Astrocyte of the hippocampus (primary cell): ENCODE measurements at places on chromosomes 11 and 22.

DNA sequence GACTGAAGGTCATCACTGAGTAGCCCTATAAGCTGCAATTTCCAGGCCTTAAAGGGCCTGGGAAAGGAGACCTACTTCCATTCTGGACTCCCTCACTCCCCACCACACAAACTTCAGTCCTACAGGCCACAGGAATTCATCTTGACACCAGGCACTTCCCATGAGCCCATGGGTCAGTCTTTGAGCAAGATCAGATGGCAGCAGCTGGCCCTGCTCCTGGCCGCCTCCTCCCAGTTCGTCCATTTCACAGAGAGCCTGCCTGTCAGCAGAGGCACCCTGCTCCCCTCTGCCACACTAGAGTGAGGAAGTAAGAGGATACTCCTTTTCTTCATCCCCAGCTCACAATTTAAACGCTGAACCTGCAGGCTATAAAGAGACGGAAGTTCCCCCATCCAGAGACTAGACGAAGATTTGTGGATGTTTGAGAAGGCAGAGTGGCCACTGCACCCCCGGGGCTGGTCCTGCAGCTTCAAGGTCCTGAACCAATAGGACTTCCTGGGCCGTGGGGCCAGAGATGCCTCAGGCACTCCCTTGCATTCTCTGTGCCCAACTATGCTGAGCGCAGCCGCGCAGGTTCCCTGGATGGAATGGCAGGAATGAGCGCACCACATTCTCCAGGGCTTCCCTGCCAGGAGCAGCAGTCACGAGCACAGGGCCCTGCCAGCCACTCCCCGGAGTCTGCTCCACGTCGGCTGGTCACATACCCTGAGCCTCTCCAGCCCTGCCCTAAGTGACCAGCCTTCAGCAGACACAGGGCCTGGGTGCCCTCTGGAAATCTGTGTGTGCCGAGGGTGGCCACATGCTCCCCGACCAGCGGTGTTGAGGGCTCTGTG lies 33.5 kb upstream of the BID start:
- DNase-seq, result peak; percentile 58

DNA sequence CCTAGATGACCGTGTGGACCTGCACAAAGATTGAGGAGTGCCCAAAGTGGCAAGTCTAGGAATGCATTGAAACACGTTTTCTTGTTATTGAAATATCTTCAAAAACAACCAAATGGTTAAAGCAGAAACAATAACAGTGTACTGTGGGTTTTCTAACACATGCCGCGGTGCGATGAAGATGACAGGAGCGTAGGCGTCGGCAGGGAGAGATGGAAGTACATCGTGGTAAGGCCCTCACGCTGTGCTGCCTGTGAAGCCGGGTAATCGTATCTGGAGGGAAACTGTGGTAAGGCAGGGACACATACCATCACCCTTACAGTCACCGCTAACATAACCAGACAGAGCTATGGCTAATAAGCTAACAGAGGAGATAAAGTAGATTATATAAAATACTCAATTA lies 261.4 kb downstream of the TBC1D22A start:
- no peak for DNase-seq

DNA sequence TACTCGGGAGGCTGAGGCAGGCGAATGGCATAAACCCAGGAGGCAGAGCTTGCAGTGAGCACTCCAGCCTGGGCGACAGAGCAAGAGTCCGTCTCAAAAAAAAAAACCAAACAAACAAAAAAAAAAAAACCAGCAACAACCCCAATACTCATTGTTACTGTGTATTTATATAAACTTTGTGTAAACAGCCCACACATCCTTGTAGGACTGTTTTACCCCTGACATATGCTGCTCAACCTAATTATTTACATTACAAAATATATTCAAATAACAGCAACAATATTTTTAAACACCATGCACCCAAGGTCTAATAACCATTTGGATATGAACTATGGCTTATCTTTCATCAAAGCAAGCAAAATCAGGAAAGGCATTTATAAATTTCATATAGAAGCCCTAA lies 284.1 kb downstream of the TTC28 start:
- DNase-seq, result no peak

GRCh38 chr22:42891008-42891407 lies 33.9 kb upstream of the ARFGAP3 start:
- DNase-seq, result no peak

GRCh38 chr11:96744697-96745096 lies 354.9 kb downstream of the JRKL start:
- no peak for DNase-seq

GRCh38 chr11:31818425-31818755 lies 7.3 kb upstream of the PAX6 start:
- DNase-seq, result no peak

DNA sequence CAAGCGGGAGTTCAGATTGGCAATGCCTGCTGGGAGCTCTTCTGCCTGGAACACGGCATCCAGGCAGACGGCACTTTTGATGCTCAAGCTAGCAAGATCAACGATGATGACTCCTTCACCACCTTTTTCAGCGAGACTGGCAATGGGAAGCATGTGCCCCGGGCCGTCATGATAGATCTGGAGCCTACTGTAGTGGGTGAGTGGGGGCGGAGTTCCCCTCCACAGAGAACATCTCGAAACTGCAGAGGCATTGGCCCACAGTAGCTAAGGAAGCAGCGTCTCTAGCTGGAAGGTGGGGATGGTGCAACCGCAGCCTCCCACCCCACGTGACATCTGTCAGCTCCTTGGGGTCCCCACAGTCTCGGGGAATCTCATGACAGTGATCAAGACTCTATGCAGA lies 10.9 kb downstream of the TUBA8 start:
- DNase-seq, result no peak

GRCh38 chr11:59560290-59560701 lies 49.0 kb downstream of the OR4D9 start:
- peak; percentile 86 for DNase-seq

- no peak for DNase-seq
These were observed 379.4 kb downstream of the DYNC2H1 start for GRCh38 chr11:103488579-103488978.

- DNase-seq, result no peak
These were observed 20.5 kb upstream of the RAG2 start for GRCh38 chr11:36618363-36619047.

DNA sequence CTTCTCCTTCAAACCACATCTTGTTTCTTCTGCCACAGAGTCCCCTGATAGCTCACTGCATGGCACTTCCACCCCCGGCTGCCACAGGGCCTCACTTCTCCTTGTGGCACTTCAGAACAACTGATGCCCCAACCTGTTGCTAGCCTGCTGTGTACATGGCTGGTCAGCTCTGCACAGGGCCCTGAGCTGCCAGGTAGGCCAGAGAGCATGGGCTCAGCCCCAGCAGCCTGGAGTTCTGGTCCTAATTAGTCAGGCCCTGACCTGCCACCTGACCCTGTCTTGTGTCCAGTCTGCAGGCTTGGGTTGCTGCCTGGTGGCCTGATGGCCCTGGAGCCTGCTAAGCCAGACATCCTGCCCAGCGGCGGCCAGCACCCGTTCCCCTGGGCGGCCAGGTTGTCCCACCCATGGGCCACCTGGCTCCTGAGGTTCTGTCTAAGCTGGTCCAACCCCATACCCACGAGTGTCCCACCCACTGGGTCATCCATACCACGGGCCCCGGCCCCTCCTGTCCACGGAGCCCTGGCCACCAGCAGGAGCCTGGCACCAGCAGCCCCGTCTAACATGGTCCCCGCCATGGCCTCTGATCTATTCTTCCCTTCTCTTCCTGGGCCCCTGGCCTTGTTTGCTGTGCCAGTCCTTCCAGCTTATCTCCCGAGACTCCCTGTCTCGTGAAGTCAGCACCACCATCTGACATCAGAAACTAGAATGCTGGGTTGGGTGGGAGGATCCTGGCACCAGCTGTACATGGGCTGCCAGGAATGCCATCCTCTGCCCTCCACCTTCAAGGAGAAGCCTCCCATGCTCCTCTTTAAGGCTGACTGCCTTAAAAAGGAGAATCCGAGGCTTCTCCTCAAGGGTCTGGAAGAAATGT lies 3.1 kb upstream of the CERK start:
- DNase-seq, result no peak

DNA sequence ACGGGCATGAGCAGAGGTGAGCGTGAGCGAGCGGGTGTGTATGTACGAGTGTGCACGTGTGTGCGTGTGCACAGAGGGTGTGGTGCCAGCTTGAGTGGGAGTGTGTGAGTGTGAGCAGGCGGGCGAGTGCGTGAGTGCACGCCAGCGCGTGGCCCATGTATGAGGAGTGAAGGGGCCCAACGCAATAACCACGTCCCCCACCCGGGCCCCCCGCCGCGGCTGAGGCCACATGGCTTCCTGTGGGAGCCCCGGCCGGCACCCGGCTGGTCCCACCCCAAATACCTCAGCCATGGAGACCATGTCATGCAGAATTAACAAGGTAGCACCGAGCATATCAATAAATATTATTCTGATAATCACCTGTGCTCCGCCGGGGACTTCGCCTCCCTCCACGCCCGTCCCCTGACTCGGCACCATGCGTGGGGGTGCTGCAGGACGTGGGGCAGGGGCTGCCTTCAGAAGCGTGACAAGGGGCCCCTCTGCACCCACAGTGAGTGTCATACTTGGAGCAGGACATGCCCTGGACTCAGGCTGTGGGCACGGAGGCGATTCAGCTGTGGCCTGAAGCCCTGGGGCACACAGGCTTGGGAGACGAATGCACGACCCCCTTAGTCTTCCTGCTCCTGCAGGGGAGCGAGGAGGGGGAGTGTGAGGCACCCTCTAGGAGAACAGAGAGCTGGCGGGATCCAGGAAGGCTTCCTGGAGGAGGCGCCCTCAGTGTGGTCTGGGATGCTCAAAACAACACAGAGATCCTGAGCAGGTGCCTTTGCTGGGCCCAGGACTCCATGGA lies 5.6 kb upstream of the TRABD start:
- no peak for DNase-seq

DNA sequence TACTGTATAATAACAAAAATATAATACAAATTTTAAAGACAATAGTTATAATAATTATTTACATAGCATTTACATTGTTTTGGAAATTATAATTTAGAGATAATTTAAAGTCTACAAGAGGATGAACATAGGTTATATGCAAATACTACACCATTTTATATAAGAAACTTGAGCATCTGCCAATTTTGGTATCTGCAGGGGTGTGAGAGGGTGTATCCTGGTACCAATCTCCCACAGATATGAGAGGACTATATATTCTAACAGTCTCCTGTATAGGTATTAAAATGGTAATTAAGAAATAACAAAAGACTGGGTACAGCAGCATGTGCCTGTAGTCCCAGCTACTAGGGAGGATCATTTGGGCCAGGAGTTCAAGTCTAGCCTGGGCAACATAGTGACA lies 134.4 kb downstream of the APOL5 start:
- DNase-seq, result no peak

- DNase-seq, result peak; percentile 60
These were observed 477 bp downstream of the ZBTB16 start for GRCh38 chr11:114059984-114060391.

GRCh38 chr11:85762226-85762625 lies 48.7 kb downstream of the SYTL2 start:
- DNase-seq, result no peak

- DNase-seq, result no peak
These were observed 323.8 kb downstream of the GUCY1A2 start for GRCh38 chr11:106694501-106694900.

DNA sequence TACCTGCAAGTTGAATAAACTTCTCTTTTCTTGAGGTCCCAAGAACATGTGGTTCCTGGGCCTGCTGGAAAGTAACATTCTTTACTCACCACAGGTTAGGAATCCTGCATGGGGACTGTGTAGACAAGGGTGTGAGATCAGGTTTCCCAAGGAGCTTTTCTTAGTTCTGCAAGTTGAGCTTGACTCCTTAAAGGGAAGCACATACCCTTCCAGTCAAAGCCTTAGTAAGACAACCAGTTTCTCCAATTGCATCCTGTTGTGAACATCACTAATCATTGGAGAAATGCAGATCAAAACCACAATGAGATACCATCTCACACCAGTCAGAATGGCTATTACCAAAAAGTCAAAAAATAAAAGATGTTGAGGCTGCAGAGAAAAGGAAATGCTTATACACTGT lies 48.3 kb upstream of the PAK1 start:
- DNase-seq, result peak; percentile 58

GRCh38 chr11:18066626-18067025 lies 20.6 kb upstream of the TPH1 start:
- no peak for DNase-seq

- DNase-seq, result no peak
These were observed 303.3 kb downstream of the BRD1 start for GRCh38 chr22:49524362-49524761.
